ENCODE measurements at places on chromosomes 12 and 14. TPM values are rescaled to one million over a fixed set of nuclear protein-coding genes. Genes with fewer than 3 reads are reported as not detected.

GLS2 gene
- 1.7 TPM for total RNA-seq

KRT4 gene
- not detected for total RNA-seq

SCYL2 gene
- total RNA-seq: 40.9 TPM

WIF1 gene
- total RNA-seq: not detected

RNF31 gene
- 111 TPM for total RNA-seq

EXD2 gene
- total RNA-seq: 5.7 TPM

PMCH gene
- total RNA-seq: not detected

SERPINA10 gene
- not detected for total RNA-seq

LRTM2 gene
- total RNA-seq: not detected

KLRC4 gene
- total RNA-seq: not detected

POTEM gene
- total RNA-seq: not detected

PLEKHD1 gene
- 0.15 TPM for total RNA-seq

NAV3 gene
- total RNA-seq: not detected

AQP6 gene
- total RNA-seq: not detected

NGB gene
- not detected for total RNA-seq

RAD51AP1 gene
- total RNA-seq: 35.5 TPM

NUP107 gene
- 75.2 TPM for total RNA-seq

VSX2 gene
- not detected for total RNA-seq

P2RX7 gene
- total RNA-seq: 50.0 TPM

ATP6V1D gene
- 38.1 TPM for total RNA-seq

SAMD15 gene
- 0.26 TPM for total RNA-seq

RPL10L gene
- total RNA-seq: not detected

TCHP gene
- total RNA-seq: 28.6 TPM

VPS33A gene
- 24.1 TPM for total RNA-seq

LALBA gene
- total RNA-seq: not detected

HELB gene
- 34.8 TPM for total RNA-seq

NINJ2 gene
- total RNA-seq: 3.5 TPM

SSTR1 gene
- total RNA-seq: not detected

KCTD10 gene
- 37.7 TPM for total RNA-seq

SOAT2 gene
- 0.84 TPM for total RNA-seq

UBR7 gene
- total RNA-seq: 34.1 TPM

GDF3 gene
- not detected for total RNA-seq

MFAP5 gene
- total RNA-seq: not detected

Measured in activated naive CD4-positive, alpha-beta T cell treated with anti-CD3 and anti-CD28 coated beads, Interleukin-2, amount 10 ng/mL, durations not matched to agents 5 hours and 36 hours (primary cell).